ENCODE measurements at places on chromosomes 7 and 10.

- no peak for DNase-seq
Observed at GRCh38 chr10:78398382-78398781, 364.7 kb downstream of the RPS24 start.

- DNase-seq = no peak
Observed at GRCh38 chr7:32412471-32412870, 77.7 kb downstream of the LSM5 start.

- DNase-seq = no peak
Observed at GRCh38 chr7:151697942-151698341, 178.2 kb upstream of the RHEB start.

GRCh38 chr10:71191019-71191418 is 21.4 kb upstream of the UNC5B start:
- DNase-seq = no peak

All from hematopoietic multipotent progenitor cell treated with erythropoietin and hydrocortisone succinate and interleukin-3 and kit ligand, for 6 days (in vitro differentiated cells).